ENCODE measurements at places on chromosomes 4 and X.

DNA sequence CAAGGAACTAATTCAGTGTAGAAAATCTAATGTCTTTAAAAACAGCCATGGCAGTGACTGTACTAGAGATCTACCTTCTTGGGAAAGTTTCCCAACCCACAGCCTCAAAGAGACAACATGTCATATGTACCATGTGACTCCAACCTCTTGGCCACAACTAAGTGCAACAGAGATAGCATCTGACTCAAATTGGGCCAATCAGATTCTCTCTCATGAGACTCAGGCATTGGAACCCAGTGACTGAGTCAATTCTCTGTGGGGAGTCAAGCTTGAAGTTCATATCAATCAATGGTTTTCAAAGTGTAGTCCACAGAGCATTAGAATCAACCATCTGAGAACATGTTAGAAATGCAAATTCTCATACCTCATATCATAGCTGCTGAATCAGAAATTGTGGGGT, 123.3 kb downstream of the MBNL3 start:
- no peak for DNase-seq

DNA sequence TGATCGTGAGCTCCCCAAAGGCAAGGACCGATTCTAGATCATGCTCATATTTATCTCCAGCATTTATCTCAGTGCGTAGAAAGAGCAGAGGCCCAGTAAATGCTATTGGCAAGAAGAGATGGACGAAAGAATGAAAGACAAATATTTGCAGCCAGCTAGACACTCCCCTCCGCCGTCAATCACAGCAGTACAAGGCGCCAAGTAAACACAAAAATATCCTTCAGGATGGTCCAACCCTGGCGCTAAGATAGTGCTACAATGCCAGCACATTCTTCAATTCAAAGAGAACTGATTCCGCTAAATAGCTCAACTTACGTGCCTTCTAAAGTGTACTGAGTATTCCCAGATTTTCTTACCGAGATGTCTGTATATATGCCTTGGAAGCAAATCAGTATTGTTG, 114.5 kb downstream of the DDX53 start:
- DNase-seq, result no peak

- no peak for DNase-seq
Measured at GRCh38 chr4:114284629-114285028, 305.2 kb upstream of the ARSJ start.

DNA sequence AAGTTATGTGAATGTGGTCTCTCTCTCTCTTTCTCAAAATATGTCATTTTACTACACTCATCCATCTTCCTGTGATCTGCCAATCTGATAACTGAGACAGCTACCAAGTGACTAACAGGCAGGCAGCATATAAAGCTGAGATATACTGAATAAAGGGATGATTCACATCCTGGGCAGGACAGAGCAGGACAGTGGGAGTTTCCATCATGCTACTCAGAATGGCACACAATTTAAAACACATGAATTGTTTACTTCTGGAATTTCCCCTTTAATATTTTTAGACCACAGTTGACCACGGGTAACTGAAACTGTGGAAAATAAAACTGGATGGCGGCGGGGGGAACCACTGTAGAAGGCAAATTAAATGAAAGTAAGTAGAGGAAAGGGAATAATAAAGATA, 58.6 kb upstream of the DCTD start:
- no peak for DNase-seq

DNA sequence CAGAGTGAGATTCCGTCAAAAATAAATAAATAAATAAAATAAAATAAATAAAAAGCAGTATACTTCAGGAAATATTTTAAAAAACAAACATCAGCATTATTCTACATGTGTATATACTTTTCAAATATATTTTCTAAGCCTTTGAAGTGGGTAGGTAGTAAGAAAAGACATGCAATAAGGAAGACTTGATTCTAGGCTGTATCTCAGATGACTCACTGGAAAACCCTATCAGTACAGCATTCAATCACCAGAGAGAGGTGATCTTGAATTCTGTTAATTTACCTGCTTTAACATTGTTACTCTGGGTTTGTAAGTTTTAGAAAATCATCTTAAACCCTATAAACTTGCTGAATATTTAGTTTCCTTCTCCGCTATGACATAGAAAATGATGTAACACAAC, 106.6 kb upstream of the NAP1L5 start:
- DNase-seq, result no peak

GRCh38 chr4:114311787-114312186, 286.8 kb upstream of the UGT8 start:
- DNase-seq, result no peak

- no peak for DNase-seq
Measured at GRCh38 chrX:49664824-49665223, 31.0 kb downstream of the PAGE1 start.

GRCh38 chrX:131840799-131841495, 182.2 kb upstream of the STK26 start:
- no peak for DNase-seq

DNA sequence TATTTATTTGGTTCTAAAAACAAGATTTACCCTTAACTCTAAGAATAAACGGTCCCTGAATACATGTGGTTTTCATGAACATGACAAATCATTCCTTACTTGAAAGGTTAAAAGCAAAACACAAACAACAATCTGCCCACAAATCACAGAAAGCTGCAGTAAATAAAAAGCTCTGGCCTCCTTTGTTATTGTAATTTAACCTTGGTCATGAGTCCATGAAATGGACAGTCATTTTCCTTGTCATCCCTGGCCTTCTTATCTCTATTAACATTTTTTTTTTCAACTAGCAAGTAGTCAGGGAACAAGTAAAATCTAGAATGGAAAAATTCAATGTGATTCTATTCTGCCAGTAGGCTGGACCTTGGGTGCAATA, 92.7 kb downstream of the SCD5 start:
- DNase-seq, result no peak

GRCh38 chr4:52946855-52947254, 84.7 kb downstream of the RASL11B start:
- no peak for DNase-seq

DNA sequence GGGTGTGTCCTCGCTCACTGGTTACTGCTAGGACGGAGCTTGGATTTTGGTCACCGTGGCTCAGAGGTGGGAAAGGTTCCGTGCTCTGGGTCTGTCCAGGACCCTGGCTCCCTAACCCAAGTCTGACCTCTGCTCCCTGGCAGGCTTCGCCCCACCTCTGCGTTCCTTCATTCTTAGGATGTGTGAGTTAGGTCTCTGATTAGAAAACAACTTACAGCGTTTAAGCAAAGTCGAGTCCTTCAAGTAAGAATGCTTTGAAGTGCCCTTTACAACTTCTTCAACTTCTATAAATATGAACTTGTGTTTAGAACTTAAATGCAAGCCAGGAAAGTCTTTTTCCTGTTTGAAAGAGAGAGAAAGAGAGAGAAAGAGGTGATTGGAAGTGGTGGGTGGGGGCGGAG, 891 bp downstream of the TLR2 start:
- DNase-seq, result no peak

Measured in nucleus accumbens (tissue), 56 donors.